SJCRH30 (cell line): ENCODE measurements at places on chromosomes 7 and 10. TPM values are rescaled to one million over a fixed set of nuclear protein-coding genes. Genes with fewer than 3 reads are reported as not detected.
A peak's percentile ranks its signal among the peaks of the same experiment; 100 is the strongest.

The GPER1 gene
- total RNA-seq: 0.15 TPM in 1 of 2 replicates, not detected in the other

GRCh38 chr7:120055300-120055699 lies 217.7 kb upstream of the KCND2 start:
- no peaks in the 10 kb centered on the region for H3K4me1 ChIP-seq
- no peaks in the 10 kb centered on the region for H3K27me3 ChIP-seq
- no peaks in the 10 kb centered on the region for H3K36me3 ChIP-seq
- no peak for DNase-seq
- no peak overlapping the region for H3K27ac ChIP-seq

GRCh38 chr7:107874605-107875446 lies 16.2 kb upstream of the DLD start:
- H3K4me3 ChIP-seq: no peak overlapping the region
- no peaks in the 10 kb centered on the region for H3K27me3 ChIP-seq
- H3K36me3 ChIP-seq: no peaks in the 10 kb centered on the region
- H3K4me1 ChIP-seq: peaks cover 11% of the 10 kb centered on the region; the same call in 1 of the 2 replicates
- DNase-seq: peak; percentile 51
- H3K27ac ChIP-seq: no peak overlapping the region

- no peak for DNase-seq
- H3K4me1 ChIP-seq: no peaks in the 10 kb centered on the region
- H3K4me3 ChIP-seq: no peak overlapping the region
- no peaks in the 10 kb centered on the region for H3K27me3 ChIP-seq
These were observed 911.6 kb downstream of the LRMDA start for GRCh38 chr10:76342996-76343395.

DNA sequence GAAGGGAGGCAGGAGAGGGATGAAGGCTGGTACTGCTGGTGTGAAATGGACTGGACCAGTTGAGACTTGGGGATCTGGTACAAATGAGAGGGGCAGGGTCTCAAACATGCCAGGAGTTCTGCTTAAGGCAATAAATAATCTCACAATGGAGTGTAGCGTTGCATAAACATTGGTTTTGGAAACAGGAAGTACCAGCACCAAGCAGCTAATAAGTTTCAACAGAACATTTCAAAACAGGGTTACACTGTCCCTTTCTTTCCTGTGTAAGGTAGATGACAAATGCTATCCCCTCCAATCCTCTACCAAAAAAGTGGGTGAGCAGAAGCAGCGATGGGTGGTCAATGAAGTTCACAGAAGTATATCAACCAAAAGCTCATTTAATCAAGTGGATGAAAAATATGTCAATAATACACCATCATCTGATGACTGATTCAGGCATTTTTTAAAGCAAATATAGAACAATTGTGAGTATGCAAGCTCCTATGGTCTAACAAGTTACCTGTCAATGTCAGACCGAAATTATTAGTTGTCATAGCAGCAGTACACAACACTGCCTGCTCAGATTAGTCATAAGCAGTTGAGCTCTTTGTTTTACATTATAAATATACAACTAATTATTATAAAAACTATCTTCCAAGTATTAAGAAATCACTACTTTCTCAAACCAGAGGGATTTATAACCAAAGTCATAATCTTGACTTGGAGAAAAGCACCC lies 220.0 kb downstream of the FAM107B start:
- H3K27ac ChIP-seq: no peak overlapping the region
- DNase-seq: no peak
- no peaks in the 10 kb centered on the region for H3K27me3 ChIP-seq
- no peak overlapping the region for H3K4me3 ChIP-seq
- no peaks in the 10 kb centered on the region for H3K36me3 ChIP-seq

DNA sequence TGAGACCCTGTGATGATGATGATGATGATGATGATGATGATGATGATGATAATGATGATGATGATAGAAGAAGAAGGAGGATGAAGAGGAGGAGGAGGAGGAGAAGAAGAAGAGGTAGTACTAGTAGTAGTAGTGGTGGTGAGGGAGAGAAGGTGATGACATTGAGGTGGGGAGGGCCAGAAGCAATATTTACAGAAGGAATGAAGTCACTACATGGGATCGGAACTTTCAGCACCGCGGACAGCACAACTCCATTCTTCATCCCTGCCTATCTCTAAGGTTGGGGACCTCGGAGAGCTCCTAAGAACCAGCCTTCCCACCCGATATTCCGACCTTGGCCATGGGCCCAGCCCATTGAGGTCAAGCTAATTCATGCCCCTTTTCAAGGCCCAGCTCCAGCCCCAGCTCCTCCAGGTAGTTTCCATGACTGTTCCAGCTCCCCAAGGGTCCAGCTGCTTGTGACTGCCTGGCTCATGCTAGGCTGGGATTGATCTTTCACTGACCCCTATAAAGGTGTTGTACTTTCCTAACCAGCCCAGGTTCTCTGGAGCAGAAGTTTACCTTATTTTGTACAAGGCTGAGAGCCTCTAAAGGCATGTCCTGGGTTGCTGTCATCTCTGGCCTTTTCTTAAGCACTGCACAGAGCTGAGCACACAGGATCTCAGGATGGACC lies 10.3 kb downstream of the CRHR2 start:
- DNase-seq: peak; percentile 92
- no peak overlapping the region for H3K4me3 ChIP-seq
- H3K4me1 ChIP-seq: no peaks in the 10 kb centered on the region
- H3K36me3 ChIP-seq: no peaks in the 10 kb centered on the region

GRCh38 chr10:11893749-11894278 lies 70.7 kb downstream of the PROSER2 start:
- no peak overlapping the region for H3K27ac ChIP-seq
- H3K4me1 ChIP-seq: peaks cover 23% of the 10 kb centered on the region
- H3K4me3 ChIP-seq: no peak overlapping the region
- H3K36me3 ChIP-seq: no peaks in the 10 kb centered on the region

DNA sequence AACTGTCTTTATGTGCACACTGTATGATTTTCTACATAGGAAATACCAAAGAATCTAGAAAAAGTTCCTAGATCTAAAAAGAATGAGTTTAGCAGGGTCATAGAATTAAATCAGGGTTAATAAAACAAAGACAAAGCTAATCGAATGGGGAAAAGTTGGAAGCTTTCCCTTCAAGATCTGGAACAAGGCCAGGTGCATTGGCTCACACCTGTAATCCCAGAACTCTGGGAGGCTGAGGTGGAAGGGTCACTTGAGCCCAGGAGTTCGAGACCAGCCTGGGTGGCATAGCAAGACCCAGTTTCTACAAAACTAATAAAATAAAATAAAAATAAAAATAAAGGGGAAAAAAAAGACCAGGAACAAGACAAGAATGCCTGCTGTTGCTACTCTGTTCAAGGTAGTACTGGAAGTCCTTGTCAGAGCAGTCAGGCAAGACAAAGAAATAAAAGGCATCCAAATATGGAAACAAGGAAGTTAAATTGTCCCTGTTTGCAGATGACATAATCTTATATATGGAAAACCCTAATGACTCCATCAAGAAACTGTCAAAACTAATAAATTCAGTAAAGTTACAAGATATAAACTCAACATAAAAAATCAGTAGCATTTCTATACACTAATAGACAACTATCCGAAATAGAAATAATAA lies 76.1 kb upstream of the RHEB start:
- H3K4me3 ChIP-seq: no peak overlapping the region
- no peaks in the 10 kb centered on the region for H3K36me3 ChIP-seq
- H3K27me3 ChIP-seq: no peaks in the 10 kb centered on the region
- H3K27ac ChIP-seq: no peak overlapping the region

DNA sequence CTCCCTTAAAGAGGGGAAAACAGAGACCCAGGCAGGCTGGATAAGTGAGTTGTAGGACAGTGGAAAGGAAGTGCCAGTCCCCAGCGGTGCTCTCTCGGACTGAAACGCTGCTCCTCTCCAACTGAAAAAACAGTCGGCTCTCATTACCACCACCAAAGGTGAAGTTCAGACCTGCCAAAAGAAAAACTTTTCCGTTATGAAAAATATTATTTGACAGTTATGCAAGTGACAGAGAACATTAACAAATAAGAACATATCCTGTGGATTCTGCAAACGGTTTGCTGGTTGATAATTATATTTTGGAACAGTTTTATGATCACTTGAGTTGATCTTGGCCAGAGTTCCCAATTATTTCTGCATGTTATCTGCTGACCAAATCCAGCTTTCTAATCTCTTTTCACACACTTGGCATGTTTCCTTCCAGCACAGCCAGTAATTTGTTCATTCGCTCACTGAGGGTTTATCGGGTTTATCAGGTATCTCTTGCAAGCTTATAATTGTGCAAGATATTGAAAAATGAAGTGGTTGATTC lies 82.6 kb downstream of the PTPRE start:
- no peak for DNase-seq
- no peak overlapping the region for H3K4me3 ChIP-seq
- peaks cover 4% of the 10 kb centered on the region; the same call in 1 of the 2 replicates for H3K27me3 ChIP-seq
- no peaks in the 10 kb centered on the region for H3K36me3 ChIP-seq
- H3K27ac ChIP-seq: no peak overlapping the region

The HIP1 gene
- 48.6 and 49.6 TPM in 2 replicates for total RNA-seq

GRCh38 chr7:90433221-90433620 lies 30.0 kb downstream of the CLDN12 start:
- no peak overlapping the region for H3K4me3 ChIP-seq
- H3K4me1 ChIP-seq: peaks cover 8% of the 10 kb centered on the region
- DNase-seq: no peak
- H3K27me3 ChIP-seq: no peaks in the 10 kb centered on the region
- no peaks in the 10 kb centered on the region for H3K36me3 ChIP-seq

The LIPF gene
- not detected in 2 replicates for total RNA-seq
